ENCODE measurements at places on chromosomes 11 and 22.

GRCh38 chr22:22810018-22810427, 77.6 kb upstream of the IGLL5 start:
- H3K4me3 ChIP-seq = no peak overlapping the region
- peaks cover 23% of the 10 kb centered on the region for H3K27me3 ChIP-seq
- H3K4me1 ChIP-seq = peaks cover 23% of the 10 kb centered on the region

- H3K36me3 ChIP-seq = no peaks in the 10 kb centered on the region
- peaks cover 38% of the 10 kb centered on the region for H3K27me3 ChIP-seq
- H3K4me1 ChIP-seq = no peaks in the 10 kb centered on the region
- no peak overlapping the region for H3K27ac ChIP-seq
- no peak overlapping the region for H3K4me3 ChIP-seq
Observed at GRCh38 chr11:130415731-130416529, 12.5 kb downstream of the ADAMTS8 start.

- no peak overlapping the region for H3K27ac ChIP-seq
- H3K4me3 ChIP-seq = no peak overlapping the region
- H3K36me3 ChIP-seq = no peaks in the 10 kb centered on the region
- peaks cover 9% of the 10 kb centered on the region for H3K27me3 ChIP-seq
Observed at GRCh38 chr11:72190631-72191071, 1.3 kb upstream of the FOLR1 start.

DNA sequence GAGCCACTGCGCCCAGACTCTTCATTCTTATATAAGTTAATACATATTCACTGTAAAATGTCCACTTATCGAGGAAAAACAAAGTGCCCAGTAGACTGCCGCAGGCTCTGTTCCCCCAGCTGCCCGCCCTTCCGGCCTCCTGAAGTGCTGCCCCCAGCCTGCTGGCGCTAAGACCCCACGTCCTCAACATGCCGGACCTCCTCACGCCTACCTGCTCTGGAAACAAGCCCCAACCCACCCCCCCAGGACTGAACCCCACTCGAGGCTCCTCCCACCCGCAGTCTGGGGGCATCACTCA, 1.1 kb downstream of the GATD1 start:
- H3K36me3 ChIP-seq = peaks cover 6% of the 10 kb centered on the region
- peaks cover 37% of the 10 kb centered on the region for H3K4me1 ChIP-seq
- peak overlapping the region; percentile 80 for H3K27ac ChIP-seq
- H3K27me3 ChIP-seq = no peaks in the 10 kb centered on the region
- peak overlapping the region; percentile 79 for H3K4me3 ChIP-seq

GRCh38 chr11:45741032-45741431, 63.9 kb upstream of the SLC35C1 start:
- no peak overlapping the region for H3K27ac ChIP-seq
- peaks cover 8% of the 10 kb centered on the region for H3K27me3 ChIP-seq
- no peaks in the 10 kb centered on the region for H3K36me3 ChIP-seq
- H3K4me1 ChIP-seq = no peaks in the 10 kb centered on the region

- DNase-seq = no peak
- no peak overlapping the region for H3K4me3 ChIP-seq
Observed at GRCh38 chr11:98740321-98740720, 280.4 kb upstream of the CNTN5 start.

Measured in activated naive CD4-positive, alpha-beta T cell treated with anti-CD3 and anti-CD28 coated beads, Interleukin-2, amount 10 ng/mL, durations not matched to agents 7 days and 5 days (primary cell).